Fibroblast of gingiva (primary cell): ENCODE measurements at places on chromosomes 4 and X.

DNA sequence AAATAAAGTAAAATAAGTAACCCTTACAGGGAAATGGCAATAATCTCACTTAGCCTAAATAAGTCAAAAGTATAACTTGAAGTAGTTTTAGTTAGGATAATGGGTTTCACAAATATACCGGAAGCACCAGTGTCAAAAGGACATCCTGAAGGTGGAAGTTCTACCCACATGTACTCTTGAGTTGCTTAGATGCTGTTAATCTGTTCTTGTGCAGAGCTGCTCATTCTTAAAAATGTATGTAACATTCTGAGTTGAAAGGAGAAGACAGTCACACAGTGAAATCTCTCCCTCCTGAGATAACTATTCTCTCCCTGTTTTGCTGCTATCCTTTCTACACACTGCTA, 11.2 kb upstream of the CCNG2 start:
- DNase-seq = no peak

GRCh38 chr4:70818921-70819320, 20.8 kb downstream of the GRSF1 start:
- peak; percentile 6 for DNase-seq

DNA sequence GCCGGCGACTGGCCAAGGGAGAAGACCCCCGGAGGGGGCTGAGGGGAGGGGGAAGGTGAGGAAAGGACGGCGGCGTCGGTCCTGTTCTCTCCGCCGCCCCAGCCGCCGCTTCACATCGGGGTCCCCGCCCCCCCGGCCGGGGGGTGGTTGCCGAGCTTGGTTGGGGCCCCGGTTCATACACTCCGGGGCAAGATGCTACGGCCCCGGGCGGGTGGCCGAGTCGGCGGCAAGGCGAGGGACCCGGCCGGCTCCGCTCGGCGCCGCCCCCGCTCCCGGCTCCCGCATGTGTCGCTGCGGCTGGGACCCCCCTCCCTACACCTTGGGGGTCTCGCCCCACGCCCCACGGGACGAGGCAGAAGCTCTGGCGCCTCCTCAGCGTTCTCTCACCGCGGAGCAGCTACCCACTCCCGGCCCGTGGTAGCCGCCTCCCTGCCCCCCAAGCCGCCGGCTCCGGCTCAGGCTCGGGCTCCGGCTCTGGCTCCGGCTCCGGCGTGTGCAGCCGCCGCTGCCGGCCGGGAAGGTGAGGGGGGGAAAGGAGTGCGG, 461 bp downstream of the FBXW7 start:
- no peak for DNase-seq

- no peak for DNase-seq
Measured at GRCh38 chrX:132568291-132568690, 79.5 kb upstream of the MBNL3 start.

GRCh38 chr4:83906561-83906960, 370.7 kb downstream of the GPAT3 start:
- peak; percentile 72 for DNase-seq

DNA sequence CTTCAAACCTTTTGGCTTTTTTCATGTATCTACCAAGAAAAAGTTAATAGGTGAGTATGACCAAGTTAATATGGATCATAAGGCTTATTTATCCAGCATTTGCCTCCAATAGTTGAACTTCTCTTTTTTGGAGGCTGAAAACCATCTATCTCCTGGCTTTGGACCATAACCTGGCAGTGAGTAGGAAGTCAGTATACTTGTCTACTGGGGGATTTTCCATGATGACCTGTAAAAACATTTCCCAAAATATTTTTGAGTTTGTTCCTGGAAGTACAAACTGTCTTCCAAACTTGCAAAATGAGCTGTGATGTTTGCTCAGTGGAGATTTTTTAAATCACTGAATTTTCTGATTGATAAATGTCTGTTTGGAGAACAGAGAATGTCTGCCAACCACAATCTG, 349.9 kb downstream of the FAM47B start:
- no peak for DNase-seq

DNA sequence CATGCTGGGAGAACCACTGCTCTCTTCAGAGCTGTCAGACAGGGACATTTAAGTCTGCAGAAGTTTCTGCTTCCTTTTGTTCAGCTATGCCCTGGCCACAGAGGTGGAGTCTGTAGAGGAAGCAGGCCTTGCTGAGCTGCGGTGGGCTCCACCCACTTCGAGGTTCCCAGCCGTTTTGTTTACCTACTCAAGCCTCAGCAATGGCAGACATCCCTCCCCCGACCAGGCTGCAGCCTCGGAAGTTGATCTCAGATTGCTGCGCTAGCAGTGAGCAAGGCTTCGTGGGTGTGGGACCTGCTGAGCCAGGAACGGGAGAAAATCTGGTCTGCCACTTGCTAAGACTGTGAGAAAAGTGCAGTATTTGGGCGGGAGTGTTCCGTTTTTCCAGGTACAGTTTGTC, 118.9 kb downstream of the SLC10A6 start:
- no peak for DNase-seq

DNA sequence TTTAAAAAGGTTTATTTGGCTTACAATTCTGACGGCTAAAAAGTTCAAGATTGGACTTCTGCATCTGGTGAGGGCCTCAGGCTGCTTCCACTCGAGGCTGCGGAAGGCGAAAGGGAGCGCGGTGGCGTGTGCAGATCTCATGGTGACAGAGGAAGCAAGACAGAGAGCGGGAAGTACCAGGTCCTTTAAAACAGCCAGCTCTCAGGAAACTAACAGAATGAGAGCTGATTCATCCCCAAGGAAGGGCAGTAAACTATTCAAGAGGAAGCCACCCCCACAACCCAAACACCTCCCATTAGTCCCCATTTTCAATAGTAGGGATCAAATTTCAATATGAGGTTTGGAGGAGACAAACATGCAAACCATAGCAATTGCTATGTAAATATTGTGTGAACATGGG, 2144.2 kb upstream of the AGA start:
- no peak for DNase-seq

- DNase-seq = no peak
Measured at GRCh38 chr4:98793658-98794057, 135.2 kb upstream of the TSPAN5 start.

GRCh38 chr4:32161392-32161791, 1441.2 kb downstream of the PCDH7 start:
- no peak for DNase-seq

DNA sequence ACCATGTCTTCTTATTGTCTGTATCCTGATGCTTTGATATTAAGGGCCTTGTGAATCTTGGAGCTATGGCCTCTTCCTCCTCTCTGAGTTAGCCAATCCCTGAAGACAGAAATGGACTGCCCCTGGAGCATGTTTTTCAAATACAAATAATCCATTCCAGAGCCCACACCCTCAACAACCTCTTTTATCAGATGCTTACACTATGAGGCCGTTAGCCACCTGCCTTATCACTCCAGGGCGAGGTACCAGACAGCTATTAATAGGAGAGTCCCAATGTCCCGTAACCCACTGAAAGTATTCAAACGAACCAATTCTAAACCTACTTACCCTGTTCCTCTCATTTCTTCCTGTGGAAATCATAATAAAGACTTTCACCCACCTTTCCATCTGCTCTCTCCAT, 165.0 kb downstream of the ARHGAP24 start:
- no peak for DNase-seq
